NCI-H1105 treated with DMSO at 0.1 percent for 48 hours (cell line): ENCODE measurements at places on chromosomes 7 and 10.

- no peak for DNase-seq
These were observed 94.2 kb downstream of the NRBF2 start for GRCh38 chr10:63227207-63227895.

DNA sequence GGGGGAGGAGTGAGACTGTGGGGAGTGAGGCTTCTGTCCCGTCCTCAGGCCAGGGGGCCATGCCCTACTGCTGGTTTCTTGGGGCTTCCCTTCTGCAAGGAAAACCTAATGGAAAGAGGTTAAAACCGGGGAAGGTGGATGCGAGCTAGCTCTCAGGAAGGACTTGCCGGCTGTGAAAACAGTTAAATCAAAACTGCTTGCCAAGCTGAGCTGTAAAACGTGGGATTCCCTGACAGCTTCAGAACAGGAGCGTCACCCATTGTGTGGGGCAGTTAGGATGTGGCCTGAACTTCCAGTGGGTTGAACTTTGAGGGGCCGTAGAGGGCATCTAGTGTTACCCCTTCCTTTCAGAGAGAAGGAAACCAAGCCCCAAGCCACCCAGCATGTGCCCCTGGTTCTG lies 13.1 kb downstream of the TSPAN15 start:
- no peak for DNase-seq

DNA sequence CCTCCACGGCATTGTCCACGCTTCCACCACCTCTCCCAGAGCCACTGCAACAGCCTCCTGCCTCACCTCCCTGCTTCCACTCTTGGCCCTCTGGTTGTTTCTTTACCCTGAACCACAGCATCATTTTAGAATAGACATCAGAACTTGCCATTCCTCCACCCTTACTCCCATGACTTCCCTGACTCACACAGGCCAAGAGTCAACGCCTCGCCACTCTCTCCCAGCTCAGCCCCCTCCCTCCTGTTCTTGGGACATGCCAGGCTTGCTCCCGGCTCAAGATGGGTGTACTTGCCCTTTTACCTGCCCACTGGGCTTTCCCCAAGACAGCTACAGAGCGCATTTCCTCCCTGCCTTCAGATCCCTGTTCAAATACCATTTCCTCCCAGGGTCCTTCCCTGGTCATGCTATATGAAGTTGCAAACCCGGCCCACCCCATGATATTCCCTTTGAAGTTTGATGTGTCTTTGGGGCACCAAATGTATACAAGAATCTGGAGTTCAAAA lies 429.1 kb downstream of the RPS24 start:
- no peak for DNase-seq

DNA sequence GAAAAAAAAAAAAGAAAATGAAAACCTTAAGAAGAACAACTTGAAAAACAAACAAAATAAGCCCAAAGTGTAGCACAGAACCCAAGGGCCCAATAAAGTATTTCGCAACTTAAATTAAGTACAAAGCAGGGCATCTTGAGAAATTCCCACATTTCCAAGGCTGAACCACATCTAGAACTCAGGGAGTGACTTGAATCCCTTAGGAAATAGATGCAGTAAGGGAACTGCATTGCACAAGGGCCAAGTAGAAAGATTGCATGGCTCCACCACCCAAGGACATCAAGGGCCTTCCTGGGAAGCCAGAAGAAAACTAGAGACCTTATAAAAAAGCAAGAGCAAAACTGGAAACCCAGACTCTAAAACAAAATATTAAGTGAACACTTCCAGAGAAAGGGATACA lies 352.7 kb downstream of the CXCL12 start:
- DNase-seq: no peak

GRCh38 chr7:29285444-29285793 lies 90.8 kb downstream of the CHN2 start:
- no peak for DNase-seq
